Stimulated activated effector memory CD8-positive, alpha-beta T cell treated with anti-CD3 and anti-CD28 coated beads, Interleukin-12 subunit alpha, Interleukin-12 subunit beta, amount 100 ng/mL, for 72 hours (primary cell): ENCODE measurements at places on chromosomes 2 and 18.

DNA sequence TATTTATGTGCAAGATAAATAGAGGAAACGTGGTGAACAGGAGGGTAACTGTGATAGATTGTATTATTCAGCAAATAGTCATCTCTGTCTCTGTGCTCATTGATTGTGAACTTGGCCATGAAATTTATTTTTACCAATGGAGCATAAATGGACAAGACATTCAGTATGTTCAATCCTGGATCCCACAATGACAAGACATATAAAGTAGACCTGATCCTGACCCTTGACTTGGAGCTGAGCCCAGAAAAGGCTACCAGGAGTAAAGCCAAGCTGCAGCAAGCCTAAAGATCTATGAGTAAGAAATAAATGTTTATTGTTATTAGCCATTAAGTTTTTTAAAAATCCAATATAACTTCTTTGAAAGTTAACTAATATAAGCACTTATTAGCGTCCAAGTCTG, 531.2 kb downstream of the PIK3C3 start:
- no peak for DNase-seq

DNA sequence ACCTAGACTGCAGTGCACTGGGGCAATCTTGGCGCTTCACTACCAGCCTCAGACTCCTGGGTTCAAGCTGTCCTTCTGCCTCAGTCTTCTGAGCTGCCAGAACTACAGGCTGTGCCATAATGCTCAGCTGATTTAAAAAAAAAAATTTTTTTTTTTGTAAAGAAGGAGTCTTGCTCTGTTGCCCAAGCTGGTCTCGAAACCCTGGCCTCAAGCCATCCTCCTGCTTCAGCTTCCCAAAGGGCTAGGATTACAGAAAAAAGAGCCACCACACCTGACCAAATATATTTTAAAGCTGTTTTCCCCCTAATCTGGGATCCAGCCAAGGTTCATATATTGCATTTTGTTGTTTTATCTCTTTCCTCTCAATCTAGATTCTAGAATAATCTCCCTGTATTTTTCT, 82.2 kb downstream of the RAB31 start:
- DNase-seq, result no peak

DNA sequence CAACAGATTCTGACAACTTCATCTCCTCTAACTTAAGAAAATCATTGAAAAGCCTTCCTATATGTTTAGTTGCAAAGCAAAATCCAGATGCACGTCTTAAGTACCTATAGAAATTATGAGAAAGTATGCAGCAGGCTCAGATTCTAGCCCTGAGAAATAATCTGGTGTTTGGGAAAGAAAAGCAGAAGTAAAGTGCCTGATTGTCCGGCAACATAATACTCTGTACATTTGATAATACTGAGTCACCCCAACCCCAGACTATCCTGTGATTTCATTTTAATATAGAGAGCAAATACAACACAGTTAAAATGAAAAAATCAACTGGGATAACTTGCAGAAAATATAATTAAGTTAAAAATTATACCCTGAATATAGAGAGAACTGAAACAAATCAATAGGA, 13.5 kb downstream of the RFX8 start:
- DNase-seq, result no peak

GRCh38 chr2:106165029-106165428, 29.1 kb downstream of the UXS1 start:
- DNase-seq, result no peak

- DNase-seq, result no peak
These were observed 47.1 kb downstream of the LAMA1 start for GRCh38 chr18:7070466-7070865.

DNA sequence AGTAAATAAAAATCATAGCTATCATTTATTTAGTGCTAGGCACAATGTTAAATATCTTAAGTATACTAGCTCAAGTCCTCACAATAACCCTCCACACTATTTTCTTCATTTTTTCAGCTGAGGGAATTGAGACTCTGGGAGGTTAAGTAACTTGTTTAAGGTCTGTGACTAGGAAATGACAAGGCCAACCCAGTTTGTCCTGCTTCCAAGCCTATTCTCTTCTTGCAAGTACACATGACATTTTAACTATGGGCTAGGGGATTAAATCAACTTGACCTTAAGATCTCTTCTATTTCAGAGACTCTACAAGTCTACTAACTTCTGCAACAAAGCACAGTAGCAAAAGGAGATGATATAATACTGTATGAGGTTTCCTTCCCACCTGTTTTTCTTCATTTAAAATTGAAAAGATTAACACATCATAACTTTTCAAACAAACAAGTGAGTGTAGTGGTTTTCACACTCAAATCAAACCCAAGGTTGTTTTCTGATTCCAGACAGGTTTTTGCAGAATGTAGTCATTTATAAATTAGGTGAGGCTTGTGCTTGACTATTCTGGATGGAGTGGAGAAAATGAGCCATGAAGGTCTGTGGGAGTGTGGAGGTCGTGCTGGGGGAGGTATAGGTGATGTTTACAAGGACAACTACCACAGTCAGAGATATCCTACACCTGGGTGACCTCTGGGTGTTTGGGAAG, 57.0 kb downstream of the CD28 start:
- no peak for DNase-seq

- peak; percentile 39 for DNase-seq
These were observed 32.4 kb upstream of the NCK2 start for GRCh38 chr2:105712166-105712915.

- no peak for DNase-seq
These were observed 398.5 kb upstream of the NRP2 start for GRCh38 chr2:205283736-205284270.

GRCh38 chr2:141579071-141579470, 551.7 kb downstream of the LRP1B start:
- no peak for DNase-seq

DNA sequence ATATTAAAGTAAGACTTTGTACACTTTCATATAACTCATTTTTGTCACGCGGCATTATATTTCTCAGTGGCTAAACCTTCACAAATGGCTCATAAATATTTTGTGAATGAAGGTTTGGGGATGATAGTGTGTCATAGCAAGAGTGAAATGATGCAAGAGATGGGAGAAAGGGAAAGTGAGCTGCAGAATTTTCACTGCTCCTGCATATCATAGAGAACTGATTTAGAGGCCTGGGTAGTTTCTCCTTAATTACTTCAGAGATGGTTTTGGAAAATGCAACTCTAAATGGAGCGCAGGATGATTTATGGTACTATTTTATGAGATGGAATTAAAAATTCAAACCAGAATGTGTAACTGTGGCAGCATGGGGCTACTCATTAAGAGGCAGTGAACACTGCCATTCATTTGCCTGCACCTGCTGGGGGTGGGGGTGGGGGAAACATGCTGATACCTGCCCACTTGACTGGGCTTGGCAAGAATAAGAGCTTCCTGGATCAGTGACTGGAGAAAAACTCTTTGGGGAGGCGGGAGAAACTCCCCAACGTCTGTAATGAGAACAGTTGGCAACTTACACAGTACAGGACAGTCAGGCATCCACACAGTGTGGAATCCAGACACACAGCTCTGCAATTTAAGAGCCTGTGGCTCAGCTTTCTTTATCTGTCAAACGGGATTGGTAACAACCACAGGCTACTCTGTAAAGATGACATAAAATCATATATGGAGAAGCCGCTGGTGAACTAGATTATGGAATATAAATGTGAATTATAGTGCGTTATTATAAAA, 941.9 kb downstream of the SLC4A3 start:
- DNase-seq, result no peak

DNA sequence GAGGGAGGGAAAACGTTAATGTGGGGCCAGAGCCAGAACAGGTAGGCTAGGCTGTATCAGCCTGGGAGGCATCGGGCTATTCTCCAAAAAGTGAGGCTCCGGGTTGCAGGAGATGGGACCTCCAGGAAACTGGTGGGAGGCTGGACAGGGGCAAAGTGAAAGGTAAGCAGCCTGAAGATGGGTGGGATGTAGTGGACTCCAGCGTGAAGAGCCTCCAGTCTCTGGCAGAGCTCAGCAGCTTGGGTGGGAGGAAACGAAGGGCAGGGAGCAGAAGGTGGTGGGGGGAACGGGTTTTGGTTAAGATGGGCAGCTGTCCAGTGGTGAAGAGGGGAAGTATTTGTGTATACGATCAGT, 3.1 kb upstream of the EMX1 start:
- no peak for DNase-seq

- DNase-seq, result no peak
These were observed 17.1 kb upstream of the ANKRD62 start for GRCh38 chr18:12076424-12077140.

DNA sequence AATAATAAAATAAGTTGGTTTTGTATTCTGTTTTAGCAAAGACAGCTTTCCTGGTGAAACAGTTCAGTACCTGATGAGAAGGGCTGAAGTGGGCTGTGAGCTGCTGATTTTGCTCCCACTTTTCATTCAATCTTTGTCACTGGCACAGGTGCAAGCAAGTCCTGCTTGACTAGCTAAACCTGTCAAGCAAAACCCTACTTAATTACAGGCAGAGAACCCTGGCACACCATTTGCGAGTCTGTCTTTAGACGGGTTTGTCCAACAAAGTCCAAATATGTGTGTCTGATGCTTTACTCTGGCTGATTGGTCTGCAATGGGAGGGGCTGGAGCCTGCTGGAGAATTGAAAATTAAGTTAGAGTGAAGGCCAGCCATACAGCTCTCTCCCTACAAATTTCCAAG, 267.2 kb downstream of the EPHA4 start:
- DNase-seq, result no peak

GRCh38 chr2:31212659-31213600, 4.4 kb downstream of the CAPN14 start:
- DNase-seq, result no peak

DNA sequence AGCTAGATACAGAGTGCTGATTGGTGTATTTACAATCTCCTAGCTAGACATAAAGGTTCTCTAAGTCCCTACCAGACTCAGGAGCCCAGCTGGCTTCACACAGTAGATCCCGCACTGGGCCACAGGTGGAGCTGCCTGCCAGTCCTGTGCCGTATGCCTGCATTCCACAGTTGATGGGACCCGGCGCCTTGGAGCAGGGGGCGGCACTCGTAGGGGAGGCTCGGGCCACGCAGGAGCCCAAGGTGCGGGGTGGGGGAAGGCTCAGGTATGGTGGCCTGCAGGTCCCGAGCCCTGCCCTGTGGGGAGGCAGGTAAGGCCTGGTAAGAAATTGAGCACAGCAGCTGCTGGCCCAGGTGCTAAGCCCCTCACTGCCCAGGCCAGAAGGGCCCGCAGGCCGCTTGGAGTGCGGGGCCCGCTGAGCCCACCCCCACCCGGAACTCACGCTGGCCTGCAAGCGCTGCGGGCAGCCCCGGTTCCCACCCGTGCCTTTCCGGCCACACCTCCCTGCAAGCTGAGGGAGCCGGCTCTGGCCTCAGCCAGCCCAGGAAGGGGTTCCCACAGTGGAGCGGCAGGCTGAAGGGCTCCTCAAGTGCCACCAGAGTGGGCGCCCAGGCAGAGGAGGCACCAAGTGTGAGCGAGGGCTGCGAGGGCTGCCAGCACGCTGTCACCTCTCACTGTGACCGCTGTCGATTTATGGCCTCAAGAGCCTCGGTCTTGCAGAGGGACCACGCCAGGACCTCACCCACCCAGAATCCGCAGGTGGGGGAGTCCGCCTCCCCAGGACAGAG, 76.5 kb downstream of the MEX3C start:
- DNase-seq, result no peak

DNA sequence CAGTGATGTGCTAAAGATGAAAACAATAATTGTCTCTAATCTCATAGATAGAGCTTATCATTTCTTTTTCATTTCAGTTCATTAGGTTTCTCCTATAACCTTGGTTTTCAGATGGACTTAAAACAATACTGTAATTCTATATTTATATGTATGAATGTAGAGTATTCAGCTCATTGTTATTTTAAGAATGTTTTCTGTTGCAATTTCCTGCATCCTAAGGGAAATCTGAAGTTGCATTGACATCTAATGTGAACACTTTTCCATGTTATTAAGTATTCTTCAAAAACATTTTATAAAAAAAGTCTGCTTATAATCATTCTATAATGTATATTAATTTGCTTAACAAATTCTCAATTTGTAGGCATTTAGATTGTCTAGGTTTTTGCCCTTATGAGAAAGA, 288.9 kb downstream of the XIRP2 start:
- no peak for DNase-seq

DNA sequence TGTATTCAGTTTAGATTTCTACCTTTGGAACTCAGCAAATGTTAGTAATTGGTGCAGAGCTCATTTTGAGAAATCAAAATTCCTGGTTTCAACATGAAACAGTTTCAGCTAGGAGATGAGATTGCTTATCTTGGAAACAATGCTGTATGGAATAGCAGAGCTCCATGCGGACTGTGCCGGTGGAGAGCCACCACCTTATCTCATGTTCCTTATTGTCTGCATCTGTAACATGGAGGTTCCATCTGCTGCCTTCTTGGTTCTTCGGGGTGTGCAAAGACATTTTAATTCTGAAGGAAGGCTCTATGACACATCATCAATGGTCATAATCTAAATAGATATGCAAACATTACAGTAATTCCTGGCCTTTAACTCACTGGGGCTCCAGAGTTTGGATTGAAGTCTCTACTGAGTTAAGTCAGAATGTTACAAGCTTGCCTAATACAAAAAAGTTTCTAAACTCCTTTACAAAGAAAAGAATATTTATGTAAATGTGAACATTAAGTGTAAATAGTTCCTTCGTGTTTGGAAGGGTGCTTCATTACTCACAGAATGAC, 65.3 kb downstream of the PRKRA start:
- DNase-seq, result no peak

GRCh38 chr2:1979569-1979968, 235.3 kb upstream of the PXDN start:
- DNase-seq, result no peak

DNA sequence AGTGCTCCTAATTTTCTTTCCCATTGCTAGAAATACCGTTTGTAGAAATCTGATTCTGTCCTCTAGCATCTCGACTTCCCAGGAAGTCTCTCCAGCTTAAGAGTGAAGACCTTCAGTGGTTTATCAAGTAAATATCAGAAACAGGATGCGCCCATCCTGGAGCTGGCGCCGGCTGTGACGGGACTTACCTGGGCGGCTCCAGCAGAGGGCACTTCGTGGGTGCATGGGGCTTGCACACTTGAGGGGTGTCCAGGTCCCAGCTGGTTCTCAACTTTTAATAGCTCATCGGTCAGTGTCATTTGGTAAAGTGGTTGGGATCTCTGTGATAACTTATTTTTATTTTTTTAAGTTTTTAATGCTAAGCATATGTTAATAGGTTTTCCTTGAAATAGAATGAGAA, 167.0 kb upstream of the TPO start:
- DNase-seq, result no peak

- no peak for DNase-seq
These were observed 28.7 kb downstream of the SH2D6 start for GRCh38 chr2:85447222-85447585.

DNA sequence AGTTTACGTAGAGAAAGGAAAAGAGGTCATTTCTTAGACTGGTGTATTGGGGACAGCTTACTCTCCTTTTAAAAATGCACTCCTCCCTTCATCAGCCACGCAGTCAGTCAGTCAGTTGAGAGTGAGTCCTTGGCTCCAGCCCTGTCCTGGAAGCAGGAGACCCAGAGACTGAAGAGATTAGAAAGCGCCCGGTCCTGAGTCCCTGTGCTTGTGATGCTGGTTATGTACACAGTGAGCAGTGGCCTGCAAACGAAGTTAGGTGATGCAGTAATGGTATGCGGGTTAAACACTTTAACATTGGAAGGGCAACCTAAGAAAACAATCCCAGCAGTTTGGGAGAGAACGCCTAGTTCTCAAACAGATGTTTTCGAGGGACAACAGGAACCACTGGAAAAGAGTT, 6.3 kb upstream of the ASB1 start:
- DNase-seq, result no peak
